Transverse colon (tissue), 4 donors: ENCODE measurements at places on chromosomes 6 and 20. TPM values are rescaled to one million over a fixed set of nuclear protein-coding genes. Genes with fewer than 3 reads are reported as not detected.

B4GALT5 gene
- total RNA-seq: 22.3 TPM

DNA sequence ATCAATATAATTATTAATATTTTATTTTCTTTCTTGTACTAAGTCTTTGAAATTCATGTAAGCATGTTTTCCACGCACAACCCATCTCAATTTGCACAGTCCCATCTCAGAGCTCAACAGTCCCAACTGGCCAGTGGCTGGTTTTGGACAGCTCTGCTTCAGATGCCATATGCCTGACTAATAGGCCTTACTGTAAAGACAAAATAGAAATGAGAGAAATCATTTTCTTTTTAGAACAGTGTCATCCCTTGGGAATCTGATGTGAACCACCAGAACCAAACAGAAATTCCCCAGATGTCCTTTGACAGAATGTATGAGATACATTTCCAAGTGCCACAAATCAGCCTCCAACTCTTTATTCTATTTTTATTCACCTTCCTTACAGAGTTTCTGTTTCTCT, 338.9 kb downstream of the ESR1 start:
- no peak overlapping the region for H3K4me3 ChIP-seq
- peaks cover 27% of the 10 kb centered on the region for H3K36me3 ChIP-seq

DNA sequence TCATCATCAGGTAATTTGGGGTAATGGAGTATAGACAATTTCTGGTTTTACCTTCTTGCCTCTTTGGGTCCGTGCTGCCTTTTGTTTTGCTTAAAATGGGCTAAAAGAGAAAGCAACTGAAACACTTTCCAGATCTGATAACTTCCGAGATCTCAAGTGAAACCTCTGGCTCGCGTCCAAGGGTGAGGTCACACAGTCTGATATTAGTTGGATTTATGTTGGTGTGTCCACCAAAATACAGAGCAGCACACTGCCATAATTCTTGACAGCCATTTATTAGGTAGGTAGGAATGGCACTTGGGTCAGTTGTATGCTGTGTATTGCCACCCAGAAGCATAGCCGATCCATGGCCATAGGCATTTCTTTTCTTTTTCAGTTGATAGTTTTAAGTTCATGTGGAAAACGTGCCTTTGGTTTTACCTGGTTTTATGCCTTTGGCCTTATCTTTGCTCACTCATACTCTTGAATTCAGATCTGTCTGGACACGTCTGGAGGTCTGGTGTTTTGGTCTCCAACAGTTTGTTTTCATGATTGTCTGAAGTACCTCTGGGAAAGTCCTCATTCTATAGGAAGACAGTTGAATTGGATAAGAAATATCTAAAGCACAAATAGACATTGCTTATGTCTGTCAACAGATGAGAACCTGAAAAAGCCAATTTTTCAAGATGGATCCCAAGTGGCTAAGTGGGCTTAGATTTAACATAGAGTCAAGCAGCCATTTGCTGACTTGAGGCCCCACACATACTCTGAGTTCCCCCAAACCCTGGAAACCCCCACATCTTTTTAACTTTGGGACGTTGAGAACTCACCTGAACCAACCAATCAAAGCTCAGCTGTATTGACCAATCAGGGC, 320.8 kb downstream of the SOX4 start:
- DNase-seq: peak; percentile 55
- H3K27me3 ChIP-seq: no peaks in the 10 kb centered on the region
- H3K4me3 ChIP-seq: no peak overlapping the region
- peaks cover 4% of the 10 kb centered on the region for H3K4me1 ChIP-seq
- H3K36me3 ChIP-seq: no peaks in the 10 kb centered on the region
- no peak overlapping the region for H3K27ac ChIP-seq

COL9A1 gene
- total RNA-seq: not detected

GRCh38 chr6:149032599-149033405, 284.7 kb upstream of the TAB2 start:
- no peaks in the 10 kb centered on the region for H3K27me3 ChIP-seq
- no peak for DNase-seq
- no peak overlapping the region for H3K4me3 ChIP-seq

- no peaks in the 10 kb centered on the region for H3K27me3 ChIP-seq
- H3K4me3 ChIP-seq: no peak overlapping the region
- no peaks in the 10 kb centered on the region for H3K4me1 ChIP-seq
- no peak overlapping the region for H3K27ac ChIP-seq
- H3K36me3 ChIP-seq: no peaks in the 10 kb centered on the region
Observed at GRCh38 chr6:18712595-18712994, 325.4 kb downstream of the RNF144B start.

- no peaks in the 10 kb centered on the region for H3K36me3 ChIP-seq
- peaks cover 2% of the 10 kb centered on the region for H3K4me1 ChIP-seq
- H3K4me3 ChIP-seq: no peak overlapping the region
Observed at GRCh38 chr6:107786179-107786578, 37.9 kb downstream of the SCML4 start.
